ENCODE measurements at places on chromosomes 4 and X.
A peak's percentile ranks its signal among the peaks of the same experiment; 100 is the strongest.

GRCh38 chrX:7362111-7362510 is 214.2 kb upstream of the PUDP start:
- DNase-seq = no peak

DNA sequence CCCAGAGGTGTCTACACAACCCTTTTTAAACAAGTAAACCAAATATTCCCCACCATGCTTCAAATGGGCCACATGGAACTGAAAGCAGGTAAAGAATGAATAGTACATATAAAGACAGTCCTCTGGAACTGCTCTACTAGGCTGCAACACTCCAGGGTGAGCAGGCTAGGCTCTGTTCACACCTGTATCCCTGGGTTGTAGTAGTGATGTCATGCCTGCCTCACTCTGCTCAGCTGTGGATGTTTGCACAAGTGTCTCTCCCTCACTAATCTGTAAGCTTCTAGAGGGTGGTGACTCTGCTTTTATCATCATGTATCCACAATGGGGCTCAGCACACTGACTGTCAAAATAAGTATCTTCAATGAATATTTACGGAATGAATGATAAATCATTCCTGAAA is 20.4 kb downstream of the LEF1 start:
- DNase-seq = peak; percentile 68

GRCh38 chrX:154991039-154991438 is 31.5 kb downstream of the F8 start:
- peak; percentile 46 for DNase-seq

- DNase-seq = no peak
These were observed at the start of gene DUSP21 for GRCh38 chrX:44843753-44844152. Gene DUSP21 (plus strand): TSS chrX:44844021. CDS start chrX:44844133, 112 bp downstream.

GRCh38 chr4:3690551-3691152 is 75.5 kb upstream of the ADRA2C start:
- DNase-seq = no peak

- DNase-seq = no peak
These were observed 24.0 kb downstream of the PPEF2 start for GRCh38 chr4:75878246-75878756.

GRCh38 chr4:90220459-90220858 is 93.3 kb downstream of the CCSER1 start:
- DNase-seq = no peak

DNA sequence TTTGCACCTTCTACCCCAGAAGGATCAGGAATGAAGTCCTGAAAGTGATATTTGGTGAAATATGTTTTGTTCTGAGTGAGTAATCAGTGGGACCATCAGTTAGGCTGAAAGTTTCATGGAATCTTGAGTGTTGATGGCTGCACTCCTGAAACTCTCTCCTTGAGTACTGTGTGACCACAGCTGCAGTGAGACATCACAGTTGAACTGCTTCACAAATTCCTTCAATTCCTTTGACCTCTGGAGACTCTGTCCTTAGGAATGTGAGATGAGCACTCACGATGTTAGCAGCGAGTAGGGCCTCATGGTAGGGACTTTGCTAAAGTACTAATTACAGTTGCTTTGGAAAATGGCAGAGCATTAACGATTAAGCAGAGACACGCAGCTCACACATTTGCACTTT is 142.9 kb upstream of the SLC4A4 start:
- DNase-seq = no peak

DNA sequence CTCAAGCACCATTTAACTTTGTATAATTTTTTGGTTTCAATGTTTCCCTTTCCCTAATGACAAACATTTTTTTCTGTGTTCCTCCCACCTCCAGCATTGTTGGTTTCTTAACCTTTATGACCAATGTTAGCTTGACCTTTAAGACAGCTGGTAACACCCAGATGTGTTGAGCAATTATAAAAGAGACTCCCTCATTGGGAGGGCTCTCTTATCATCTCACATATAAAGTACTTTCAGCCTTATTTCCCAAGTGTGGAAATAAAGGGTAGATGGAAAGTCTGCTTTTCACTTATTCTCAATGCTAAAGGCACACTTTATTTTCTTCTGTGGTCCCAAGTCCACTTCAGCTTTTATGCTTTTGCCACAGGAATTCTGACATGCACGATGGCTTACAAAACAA is 1420.4 kb downstream of the RAPGEF2 start:
- no peak for DNase-seq

DNA sequence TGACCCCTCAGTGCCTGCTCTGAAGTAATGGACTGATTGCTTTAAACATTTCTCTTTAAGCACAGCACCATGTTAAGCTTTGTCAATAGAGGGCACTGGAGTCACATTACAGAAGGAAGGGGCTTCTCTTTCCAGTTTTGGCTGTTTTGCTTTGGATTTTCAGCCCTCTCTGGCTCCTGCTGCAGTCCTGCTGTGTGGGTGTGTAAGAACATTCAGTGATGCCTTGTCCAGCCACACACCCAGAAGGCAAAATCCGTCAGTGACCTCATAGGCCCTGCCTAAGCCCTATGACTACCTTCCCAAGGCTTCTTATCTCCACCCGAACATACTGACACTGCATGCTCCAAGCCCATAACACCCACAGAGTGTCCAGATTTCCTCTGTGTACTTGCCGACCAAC is 215.3 kb upstream of the CTSO start:
- DNase-seq = no peak

- DNase-seq = no peak
These were observed 42.7 kb upstream of the IQSEC2 start for GRCh38 chrX:53324085-53324484.

DNA sequence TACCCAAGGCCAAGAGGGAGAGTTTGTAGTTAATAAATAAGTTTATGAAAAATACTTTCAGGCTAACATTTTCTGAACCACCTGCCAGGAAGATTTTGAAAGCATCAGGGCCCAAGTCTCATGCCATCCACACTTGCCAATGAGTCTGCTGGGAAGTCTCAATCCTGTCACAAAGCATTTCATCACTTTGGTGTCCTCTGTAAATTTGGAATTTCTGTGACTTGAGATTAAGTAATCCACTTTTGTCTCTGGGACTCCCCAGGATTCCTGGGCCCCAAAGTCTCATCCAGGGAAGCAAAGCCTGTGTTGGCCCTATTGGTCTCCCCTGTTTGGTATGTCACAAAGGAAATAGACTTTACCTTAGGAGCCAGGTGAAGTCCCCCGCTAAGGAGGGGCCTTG is 99.2 kb upstream of the GPC4 start:
- DNase-seq = no peak

DNA sequence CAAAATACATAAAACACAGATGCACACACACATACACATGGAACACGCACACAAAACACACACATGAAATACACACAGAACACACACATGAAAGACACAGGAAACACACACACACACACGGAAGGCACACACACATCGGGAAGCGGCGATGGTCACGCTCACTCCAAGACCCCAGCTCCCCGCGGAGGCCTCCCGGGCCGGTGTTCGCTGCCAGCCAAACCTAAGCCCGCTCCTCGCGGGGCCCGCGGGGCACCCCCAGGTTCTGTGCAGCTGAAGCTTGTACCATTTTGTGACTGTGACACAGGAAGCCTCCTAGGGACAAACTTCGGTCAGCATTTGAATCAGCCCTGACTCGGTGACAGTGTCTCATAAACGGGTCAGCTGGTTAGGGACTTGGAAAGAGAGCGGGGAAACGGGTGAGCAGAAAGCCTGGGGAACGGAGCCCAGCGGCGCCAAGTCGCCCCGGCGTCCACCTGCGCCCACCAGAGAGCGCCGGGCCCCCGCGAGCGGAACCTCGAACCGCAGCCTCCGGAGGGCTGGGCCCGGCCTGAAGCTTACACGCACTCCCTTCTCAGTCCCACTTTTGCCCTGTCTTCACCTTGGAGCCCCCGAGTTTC is 32.1 kb downstream of the F11 start:
- no peak for DNase-seq

- no peak for DNase-seq
These were observed 15.4 kb downstream of the IGFBP7 start for GRCh38 chr4:57094832-57095223.

- no peak for DNase-seq
These were observed 69.3 kb downstream of the BTC start for GRCh38 chr4:74724979-74725378.

- DNase-seq = no peak
These were observed 79.2 kb downstream of the RTL5 start for GRCh38 chrX:72052415-72053090.

DNA sequence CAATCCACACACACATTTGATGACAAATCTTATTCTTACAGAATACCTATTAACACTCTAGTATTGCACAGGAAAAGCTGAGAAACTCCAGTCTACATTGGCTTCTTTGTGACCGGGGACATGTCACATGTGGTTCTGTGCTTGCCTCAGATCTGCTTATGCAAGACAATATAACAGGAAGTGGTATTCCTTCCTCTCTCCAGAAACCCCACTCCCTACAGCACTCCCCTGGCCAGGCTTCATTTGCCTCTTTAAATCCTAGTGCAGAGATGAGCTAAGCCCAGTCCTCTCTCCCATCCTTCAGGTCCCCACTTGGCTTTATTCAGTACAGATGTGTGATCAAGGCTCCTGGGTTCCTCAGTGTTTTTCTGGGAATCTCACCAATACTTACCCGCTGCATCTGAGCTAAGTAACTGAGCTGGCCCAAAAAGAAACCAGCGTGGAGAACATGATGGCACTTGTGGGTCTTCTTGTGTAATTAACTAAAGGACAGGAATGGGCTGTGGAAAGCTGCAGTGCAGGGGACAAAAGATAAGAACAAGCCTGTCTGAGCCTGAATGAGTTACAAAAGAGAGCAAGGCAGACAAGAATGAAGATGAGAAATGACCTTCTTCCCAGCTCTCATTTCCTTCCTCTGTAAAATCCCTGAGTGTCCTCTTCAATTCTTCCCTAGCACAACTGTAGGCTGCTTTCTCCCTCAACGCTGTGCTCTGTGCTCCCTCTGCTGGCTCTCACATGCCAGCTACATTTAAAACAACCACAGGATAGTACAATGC is 105.6 kb downstream of the HNRNPD start:
- DNase-seq = peak; percentile 63

DNA sequence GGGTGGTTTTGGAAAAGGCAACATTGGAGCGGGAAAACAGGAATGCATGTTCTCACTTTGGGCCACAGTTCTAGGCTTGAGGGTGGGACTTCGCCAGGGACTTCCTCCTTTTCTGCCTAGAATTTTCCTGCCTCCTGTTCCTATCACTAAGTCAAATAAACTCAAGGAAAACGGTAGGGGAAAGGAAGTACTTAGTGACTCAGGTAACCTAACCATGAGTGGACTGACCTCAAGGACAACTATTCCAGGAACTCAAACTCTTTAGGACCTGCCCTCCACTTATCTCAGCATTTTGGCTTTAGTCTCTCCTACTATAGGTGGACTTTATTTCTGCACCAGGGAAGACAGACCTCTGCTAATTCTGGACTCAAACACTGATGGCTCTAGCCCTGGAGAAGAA is 281.7 kb downstream of the ZNF674 start:
- DNase-seq = no peak

DNA sequence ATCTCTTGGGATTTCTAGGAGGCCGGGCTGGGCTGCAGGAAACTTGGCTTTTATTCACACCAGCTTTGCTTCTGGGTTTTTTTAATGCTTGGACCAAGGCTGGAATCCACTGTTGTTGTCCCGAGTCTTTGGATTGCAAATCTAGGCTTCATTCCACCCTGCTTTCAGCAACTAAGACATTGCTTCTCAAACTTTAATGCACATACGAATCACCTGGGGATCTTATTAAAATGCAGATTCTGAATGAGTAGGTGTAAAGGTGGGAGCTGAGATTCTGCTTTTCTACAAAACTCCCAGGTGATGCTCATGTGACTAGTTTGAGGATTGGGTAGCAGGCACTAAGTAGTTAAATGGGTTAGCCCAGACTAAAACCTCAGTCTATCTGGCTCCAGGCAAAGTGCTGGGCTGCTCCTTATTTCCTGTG is 39.2 kb upstream of the GPC4 start:
- DNase-seq = no peak

GRCh38 chrX:84453351-84454246 is 48.7 kb downstream of the HDX start:
- DNase-seq = no peak

DNA sequence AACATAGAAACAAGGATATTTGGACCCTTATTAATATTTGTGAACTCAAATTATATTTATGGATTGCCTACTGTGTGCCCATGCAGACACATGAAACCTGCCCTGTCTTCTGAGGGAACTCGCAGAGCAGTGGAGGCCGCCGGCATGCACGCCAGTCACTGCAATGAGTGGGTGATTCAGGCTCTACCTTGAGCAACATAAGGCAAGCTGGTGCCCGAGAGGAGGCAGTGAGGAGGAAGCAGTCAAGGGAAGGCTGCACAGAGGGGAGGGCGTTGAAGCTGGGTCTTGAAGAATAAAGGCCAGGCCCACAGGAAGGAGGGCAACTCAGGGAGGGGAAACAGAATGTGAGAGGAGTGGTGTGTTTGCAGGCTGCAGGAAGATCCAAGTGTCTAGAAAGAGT is 52.8 kb downstream of the PPEF2 start:
- peak; percentile 5 for DNase-seq

- no peak for DNase-seq
These were observed 813.5 kb upstream of the SLIT2 start for GRCh38 chr4:19438233-19438632.

GRCh38 chr4:75180790-75181776 is 248.2 kb downstream of the PARM1 start:
- no peak for DNase-seq

- DNase-seq = no peak
These were observed 126.0 kb upstream of the LDB2 start for GRCh38 chr4:17024425-17024824.

DNA sequence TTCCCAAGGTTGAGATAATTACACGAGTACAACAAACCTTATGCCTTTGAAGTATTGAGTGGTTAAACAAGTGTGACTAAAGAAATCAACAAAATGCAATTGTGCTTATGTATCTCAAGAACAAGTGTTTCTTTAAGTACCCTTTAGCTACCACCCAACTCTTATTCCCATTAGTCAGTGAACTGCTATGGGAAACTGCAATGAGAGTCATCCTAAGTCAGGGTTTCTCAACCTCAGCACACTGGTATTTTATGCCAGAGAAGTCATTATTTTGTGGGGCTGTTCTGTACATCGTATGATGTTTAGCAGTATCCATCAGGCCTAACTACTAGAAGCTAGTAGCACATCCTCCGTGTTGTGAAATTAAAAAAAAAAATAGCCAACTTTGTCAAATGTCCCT is 549.1 kb upstream of the BOD1L1 start:
- DNase-seq = no peak

- DNase-seq = no peak
These were observed 68.9 kb downstream of the PCDH19 start for GRCh38 chrX:100341142-100341510.

- no peak for DNase-seq
These were observed 86.2 kb upstream of the TSPAN5 start for GRCh38 chr4:98744372-98745150.

DNA sequence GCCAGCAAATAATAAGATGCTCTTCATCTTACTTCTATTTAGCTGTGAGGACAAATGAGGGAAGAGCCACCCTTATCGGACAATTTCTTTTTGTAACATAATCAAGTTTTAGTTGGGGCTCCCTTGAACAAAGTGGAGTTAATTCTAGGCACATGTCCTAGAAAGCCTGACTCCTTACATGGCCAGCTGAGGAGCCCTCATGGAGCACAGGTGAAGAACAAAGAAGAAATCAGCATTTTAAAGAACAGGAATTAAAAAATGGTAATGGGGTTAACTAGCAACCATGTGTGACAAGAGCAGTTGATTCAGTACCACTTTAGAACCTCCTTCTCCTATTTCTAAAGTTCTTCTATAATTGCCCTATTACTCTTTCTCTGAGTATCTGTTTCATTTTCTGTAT is 15.9 kb downstream of the GPR82 start:
- DNase-seq = no peak

- no peak for DNase-seq
These were observed 139.1 kb downstream of the ARX start for GRCh38 chrX:24876530-24877287.
